ENCODE measurements at places on chromosomes 6 and 20. TPM values are rescaled to one million over a fixed set of nuclear protein-coding genes. Genes with fewer than 3 reads are reported as not detected.

DNA sequence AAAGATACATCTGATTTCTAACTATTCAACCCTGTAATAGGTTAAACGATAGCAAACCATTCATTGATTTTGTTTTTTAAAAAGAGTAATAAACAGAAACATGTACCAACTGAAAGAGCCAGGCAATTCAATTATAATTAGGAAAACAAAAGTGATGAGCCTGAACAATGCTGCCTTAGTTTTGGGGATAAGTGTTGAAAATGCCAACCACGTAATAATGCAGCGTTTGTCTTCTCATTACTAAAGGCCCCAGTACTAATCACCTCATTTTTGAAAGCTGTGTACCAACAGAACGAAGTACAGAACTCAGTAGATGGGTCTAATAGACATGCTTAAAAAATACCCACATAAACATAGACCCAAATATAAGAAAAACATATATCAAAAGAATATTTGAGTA is 663.6 kb upstream of the CHD6 start:
- DNase-seq, result no peak

- no peak for DNase-seq
Measured at GRCh38 chr6:126803769-126804168, 314.7 kb upstream of the RSPO3 start.

GRCh38 chr20:32999603-33000250 is 4.5 kb downstream of the SUN5 start:
- no peak for DNase-seq

SPATS1 gene
- not detected for total RNA-seq

MYMX gene
- total RNA-seq, result 2.8 TPM

DNA sequence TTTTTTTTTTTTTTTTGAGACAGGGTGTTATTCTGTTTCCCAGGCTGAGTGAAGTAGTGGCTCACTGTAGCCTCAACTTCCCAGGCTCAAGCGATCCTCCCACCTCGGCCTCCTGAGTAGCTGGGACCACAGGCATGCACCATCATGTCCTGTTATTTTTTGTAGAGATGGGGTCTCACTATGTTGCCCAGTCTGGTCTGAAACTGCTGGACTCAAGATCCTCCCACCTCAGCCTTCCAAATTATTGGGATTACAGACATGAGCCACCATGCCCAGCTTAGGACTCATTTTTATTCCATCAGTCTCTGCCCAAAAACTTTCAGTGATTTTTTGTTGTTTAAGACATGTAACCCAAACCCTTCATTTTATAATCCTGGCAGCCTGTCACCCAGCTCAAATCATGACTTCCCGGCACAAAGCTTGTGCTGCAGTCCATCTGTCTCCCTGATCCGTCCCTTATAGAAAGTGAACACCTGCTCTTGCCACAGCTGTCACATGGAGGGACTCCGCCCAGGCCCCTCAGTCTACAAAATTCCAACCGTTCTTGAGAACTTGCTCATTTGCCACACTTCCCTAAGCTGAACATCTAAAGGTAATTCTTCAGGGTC is 183.9 kb upstream of the JARID2 start:
- no peak for DNase-seq

MLIP gene
- not detected for total RNA-seq

DNA sequence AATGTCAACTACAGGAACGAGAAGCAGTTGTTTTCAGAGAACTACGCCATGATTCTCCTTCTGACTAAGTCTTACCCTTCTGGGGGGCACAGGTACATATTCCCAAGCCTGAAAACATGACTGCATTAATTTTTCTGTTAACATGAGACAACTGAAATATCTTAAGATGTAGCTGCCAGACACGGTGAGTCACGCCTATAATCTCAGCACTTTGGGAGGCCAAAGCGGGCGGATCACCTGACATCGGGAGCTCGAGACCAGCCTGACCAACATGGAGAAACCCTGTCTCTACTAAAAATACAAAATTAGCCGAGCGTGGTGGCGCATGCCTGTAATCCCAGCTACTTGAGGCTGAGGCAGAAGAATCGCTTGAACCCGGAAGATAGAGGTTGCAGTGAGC is 21.7 kb downstream of the TBC1D20 start:
- no peak for DNase-seq

- peak; percentile 51 for DNase-seq
Measured at GRCh38 chr6:142569676-142570075, 267.9 kb downstream of the ADGRG6 start.

- DNase-seq, result no peak
Measured at GRCh38 chr20:50194831-50195523, 4.3 kb downstream of the CEBPB start.

DNA sequence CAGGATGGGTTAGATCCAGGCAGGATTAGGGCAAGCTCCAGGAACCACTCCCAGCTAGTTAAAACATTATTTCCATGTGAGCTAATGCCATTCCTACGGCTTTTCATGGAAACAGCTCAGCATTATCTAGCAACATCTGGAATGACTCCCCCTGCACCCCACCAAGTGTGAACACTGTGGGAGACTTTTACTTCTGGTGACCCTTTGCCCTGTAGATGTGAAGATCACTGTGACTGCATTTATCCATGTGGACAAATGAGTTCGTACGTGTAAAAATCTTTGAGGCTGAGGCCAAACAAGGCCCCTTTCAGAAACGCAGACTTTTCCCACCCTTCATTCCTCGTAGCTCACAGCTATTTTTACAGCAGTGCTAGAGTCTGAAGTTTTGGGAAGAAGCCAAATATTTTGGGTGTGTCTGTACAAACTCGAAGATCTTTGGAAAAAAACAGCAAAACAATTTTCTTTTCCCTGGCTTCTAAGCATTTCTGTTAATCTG is 221.8 kb upstream of the SOX4 start:
- DNase-seq, result no peak

DNA sequence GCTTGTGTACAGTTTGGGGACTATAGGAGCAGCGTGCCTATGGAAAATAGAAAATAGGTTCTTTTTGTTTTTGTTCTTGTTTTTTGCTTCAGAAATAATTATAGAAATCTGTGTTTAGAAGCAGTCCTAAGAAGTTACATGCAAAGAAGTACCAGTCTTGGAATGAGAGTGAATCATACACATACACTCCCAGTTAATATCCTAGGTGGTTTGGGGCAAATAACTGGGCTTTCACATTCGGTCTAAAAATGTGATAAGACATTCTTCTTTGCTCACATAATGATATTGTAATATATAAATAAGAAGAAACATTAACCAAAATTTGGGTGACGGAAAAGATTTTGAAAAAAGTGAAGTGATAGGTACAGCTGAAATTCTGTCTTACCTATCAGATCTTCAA is 61.0 kb downstream of the ENPP1 start:
- no peak for DNase-seq

DACT2 gene
- total RNA-seq, result 7.3 TPM

Data from GM23338 (cell line).